ENCODE measurements at places on chromosomes 2 and 18. TPM values are rescaled to one million over a fixed set of nuclear protein-coding genes. Genes with fewer than 3 reads are reported as not detected.

GRCh38 chr2:96655526-96655925, 13.0 kb downstream of the FER1L5 start:
- H3K4me1 ChIP-seq: no peaks in the 10 kb centered on the region
- no peak for DNase-seq
- H3K4me3 ChIP-seq: no peak overlapping the region
- no peaks in the 10 kb centered on the region for H3K36me3 ChIP-seq

DNA sequence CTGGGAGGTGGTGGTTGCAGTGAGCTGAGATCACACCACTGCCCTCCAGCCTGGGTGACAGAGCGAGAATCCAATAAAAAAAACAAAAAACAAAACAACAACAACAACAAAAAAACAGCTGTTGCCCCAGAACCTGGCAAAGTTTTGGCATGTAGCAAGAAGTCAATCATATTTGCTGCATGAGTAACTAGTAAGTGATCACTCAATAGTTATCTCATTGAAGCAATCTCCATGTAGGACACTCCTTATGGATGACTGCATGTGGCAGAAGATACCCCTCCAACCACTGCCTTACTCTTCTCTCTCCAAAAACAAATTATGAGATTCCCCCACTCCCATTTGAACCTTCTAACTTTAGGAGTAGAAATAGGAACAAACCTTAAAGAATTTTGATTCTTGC, 113.7 kb downstream of the TTC27 start:
- H3K27ac ChIP-seq: no peak overlapping the region
- H3K36me3 ChIP-seq: no peaks in the 10 kb centered on the region
- DNase-seq: no peak

Gene SLC9A4
- not detected for total RNA-seq

Gene NABP1
- 67.1 TPM for total RNA-seq

DNA sequence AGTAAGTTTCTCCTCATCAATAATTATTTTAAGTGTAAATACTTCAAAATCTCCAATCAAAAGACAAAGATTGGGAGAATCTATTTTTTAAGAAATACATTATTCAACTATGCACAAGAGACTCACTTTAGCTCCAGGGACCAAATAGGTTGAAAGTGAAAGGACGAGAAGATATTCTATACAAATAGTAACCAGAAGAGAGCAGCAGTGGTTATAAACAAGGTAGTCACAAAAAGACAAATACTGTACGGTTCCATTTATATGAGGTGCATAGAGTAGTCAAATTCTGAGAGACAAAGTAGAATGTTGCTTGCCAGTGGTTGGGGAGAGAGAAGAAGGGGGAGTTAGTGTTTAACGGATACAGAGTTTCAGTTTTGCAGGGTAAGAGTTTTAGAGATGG, 69.8 kb downstream of the POU3F3 start:
- no peak overlapping the region for H3K27ac ChIP-seq
- H3K4me1 ChIP-seq: no peaks in the 10 kb centered on the region

Data from upper lobe of left lung (tissue), 6 donors.